Activated gamma-delta T cell treated with anti-CD3 and anti-CD28 coated beads, Interleukin-2, amount 50 U/mL, for 16 hours (primary cell): ENCODE measurements at places on chromosomes 2 and 18.

- no peak for DNase-seq
Observed at GRCh38 chr2:2012505-2012904, 268.2 kb upstream of the PXDN start.

GRCh38 chr2:43230951-43231827, 4.8 kb upstream of the ZFP36L2 start:
- no peak for DNase-seq

GRCh38 chr2:31384351-31384750, 30.2 kb downstream of the XDH start:
- no peak for DNase-seq

DNA sequence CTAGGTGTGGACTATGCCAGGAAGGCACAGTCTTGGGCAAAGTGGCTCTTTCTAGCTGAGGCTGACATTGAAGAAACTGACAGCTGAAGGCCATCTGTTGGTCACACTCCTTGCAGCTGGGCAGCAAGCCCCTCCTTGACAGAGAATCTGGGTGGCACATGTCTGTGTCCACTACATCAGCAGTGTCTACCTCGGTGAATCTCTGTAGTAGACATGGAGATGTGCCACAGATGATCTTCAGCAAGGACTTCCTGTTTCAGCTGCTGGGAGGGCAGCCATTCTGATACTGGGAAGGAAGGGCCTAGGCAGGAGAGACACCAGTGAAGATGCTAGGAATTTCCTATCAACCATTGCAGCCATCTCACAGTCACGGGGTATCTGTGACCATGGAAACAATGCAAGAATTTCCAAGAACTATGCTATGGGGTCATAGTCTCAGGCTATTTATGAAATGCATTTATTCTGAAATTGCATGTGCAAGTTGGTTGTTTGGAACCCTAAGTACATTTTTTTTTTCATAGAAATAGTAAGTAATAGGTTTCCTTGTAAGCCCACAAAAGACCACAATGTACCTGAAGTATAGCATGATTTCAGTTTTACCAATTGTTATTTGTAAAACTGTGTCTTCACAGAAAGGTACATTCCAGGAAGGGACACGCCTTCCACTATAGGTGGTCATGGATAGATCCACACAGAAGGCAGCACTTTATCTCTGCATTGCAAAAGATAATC, 63.8 kb upstream of the DARS1 start:
- DNase-seq, result no peak

DNA sequence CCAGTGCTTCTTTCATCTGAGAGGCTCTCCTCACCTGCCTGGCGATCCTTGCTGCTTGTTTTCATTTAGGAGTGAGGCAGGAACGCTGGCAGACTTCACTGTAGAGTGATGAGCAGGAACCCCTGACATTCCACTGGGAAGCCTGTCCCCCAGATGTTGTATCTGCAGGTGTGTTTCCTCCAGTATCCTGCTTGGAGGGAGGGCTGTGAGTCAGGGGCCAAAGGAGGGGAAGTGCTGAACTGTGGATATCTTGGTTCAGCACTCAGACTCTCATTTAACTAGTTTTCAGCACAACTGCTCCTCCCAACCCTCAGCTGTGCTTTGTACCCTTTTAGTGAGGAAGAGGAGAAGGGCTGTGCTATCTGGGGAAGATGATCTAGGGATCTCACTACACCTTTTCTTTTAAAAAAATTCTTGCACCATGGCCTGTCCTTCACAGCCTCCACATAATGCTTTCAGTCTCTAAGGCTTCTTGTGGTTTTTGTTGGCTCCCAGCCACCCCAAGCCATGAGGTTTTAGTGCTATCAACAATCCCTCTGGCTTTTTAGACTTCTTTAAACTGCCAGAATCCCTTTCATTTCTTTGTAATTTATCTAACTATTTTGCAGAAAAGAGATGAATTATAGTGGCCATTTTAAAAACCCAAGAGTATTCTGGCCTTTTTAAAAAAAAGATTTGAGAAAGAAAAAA, 11.2 kb downstream of the ANKAR start:
- no peak for DNase-seq

DNA sequence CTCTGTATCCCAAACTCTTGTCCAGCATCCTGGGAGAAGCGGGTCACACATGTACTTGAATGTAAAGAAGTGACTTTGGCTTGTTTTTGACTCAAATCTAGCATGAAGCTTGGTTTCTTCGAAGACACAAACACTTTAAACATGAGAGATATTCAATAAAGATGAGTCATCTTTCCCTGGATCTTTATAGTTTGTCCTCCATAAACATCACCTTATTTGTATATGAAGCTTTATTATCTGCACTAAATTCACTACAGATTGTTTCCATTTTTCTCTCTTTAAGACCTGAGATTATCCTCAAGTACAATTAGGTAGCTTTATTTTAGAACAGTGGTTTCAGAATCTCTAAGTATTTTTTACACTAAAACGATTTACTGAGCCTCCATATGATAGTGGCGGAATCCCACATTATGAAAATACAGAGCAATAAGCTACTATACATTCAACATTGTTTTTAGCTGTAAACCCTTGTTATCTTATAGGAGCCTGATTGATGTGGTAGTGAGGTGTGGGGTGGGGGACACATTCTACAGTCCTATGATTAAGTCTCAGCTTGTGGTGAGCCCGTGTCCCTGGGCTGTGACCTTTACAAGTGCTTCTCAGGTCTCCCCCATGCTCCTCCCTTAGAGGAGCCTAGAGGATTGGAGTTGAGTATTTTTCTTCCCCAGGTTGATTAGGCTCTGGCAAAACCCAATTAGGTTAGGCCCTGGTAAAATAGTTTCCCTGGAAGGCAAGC, 79.6 kb upstream of the RAPGEF4 start:
- no peak for DNase-seq

GRCh38 chr18:56199580-56200330, 438.6 kb downstream of the TXNL1 start:
- DNase-seq, result no peak

DNA sequence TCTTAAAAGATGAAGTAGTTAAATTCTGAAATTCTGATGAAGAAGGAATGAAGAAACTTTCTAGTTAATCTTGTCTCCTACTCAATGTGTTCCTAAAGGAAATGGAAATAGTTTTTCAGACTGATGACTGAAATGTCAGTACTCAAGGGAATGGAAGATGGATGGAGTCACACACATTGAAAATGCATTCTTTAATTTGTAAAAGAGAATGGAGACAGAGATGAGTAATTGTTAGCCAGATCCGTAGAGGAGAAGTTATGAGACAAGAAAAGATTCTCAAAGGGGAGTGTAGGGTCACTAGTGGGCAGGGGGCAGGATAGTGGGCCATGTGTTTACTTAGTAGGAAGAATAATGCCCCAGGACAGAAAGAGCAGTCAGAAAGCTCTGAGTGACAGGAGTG, 13.3 kb downstream of the ZSWIM2 start:
- DNase-seq, result no peak

- DNase-seq, result no peak
Observed at GRCh38 chr2:38262069-38262871, 114.8 kb downstream of the ATL2 start.

GRCh38 chr18:7201096-7201495, 29.8 kb upstream of the LRRC30 start:
- no peak for DNase-seq

DNA sequence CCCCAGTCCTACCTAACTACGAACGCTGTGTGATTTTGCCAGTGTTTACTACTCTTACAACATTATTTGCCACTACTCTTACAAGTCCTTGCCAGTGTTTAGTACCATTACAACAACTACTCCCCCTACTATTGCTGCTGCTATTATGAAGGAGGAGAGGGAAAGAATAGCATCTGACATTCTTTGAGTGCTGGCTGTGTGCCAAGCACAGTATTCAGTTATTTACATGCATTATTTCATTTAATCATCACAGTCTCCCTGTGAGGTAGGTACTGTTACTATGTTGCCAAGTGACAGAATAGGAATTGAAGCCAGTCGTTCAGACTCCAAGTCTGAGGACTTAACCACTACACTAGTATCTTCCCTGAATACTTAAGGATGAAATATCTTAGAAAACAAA, 185.9 kb upstream of the FOSL2 start:
- no peak for DNase-seq

GRCh38 chr2:104412384-104412783, 441.5 kb upstream of the POU3F3 start:
- DNase-seq, result no peak

DNA sequence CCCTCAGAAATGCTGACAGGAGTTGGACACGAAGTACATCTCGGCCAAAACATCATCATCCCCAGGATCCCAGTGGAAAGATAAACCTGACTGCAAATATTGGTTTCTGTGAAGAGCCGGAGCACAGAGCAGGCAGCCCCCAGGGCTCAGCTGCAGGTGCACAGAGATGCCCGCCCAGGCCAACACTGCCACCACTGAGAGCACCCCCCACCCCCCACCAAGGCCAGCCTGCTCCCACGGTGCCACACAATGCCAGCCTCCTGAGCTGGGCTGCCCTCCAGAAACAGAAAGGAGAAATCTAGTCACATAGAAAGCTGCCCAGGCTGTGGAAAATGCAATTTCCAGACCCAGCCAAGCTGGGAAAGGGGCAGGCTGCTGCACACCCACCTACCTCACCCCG, 71.7 kb downstream of the GALNT14 start:
- DNase-seq, result no peak

GRCh38 chr18:56097621-56098020, 509.6 kb upstream of the TCF4 start:
- no peak for DNase-seq

- DNase-seq, result no peak
Observed at GRCh38 chr2:105254531-105255210, 13.1 kb downstream of the GPR45 start.

- DNase-seq, result no peak
Observed at GRCh38 chr2:186347472-186347871, 138.6 kb upstream of the ZC3H15 start.

- no peak for DNase-seq
Observed at GRCh38 chr2:74893332-74893731, 59.4 kb downstream of the HK2 start.

DNA sequence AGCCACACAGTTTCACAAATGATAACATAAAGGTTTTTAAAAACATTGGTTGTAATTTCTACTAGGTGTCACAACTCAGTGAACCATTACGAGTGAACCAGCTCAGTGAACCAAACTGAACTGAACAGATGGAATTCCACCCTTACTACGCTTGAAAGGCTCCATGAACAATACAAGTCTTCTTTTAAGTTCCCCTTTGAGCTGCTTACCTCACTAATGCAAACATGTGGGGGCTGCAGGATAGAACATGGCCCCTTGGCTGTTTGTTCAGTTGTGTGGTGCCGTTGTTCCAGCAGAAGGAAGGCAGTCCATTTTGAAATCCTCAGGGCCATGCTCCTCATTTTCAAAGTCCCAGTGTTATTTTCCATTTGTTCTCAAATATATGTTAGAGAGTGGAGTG, 30.7 kb upstream of the KLHL14 start:
- no peak for DNase-seq

DNA sequence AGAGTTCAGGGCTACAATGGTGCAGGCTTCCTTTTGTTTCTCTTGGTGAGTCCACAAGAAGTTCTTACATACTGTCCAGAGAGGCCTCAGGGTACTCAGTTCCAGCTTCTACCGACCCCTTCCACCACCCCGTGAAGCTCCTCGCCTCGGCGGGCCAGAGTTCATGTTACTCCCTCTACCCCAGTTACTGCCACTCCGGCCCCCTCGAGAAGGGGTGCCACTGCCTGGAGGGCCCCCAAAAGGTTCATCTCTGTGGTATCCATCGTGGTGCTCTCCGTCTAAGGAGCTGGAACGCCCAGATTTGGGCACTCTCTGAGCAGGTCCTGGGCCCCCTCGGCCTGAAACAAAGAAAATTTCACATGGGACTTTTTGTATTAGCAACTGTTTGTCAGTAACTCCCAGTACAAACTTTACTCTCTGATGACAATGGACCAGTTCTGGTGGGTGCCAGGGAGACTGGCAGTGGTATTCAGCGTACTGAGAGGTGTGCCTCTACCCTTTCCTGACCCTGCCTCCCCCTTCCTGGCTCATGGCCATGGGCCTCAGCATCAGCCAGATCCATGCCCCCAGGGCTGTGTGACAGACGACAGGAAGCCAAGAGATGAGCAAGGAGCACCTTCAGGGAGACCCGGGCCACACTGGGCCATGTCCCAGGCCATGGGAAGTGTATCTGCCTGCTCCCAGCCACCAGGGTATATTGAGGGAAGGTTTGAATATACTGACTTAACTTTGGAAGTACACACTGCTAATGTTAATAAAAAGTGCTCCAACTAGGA, 5.1 kb downstream of the SFT2D3 start:
- no peak for DNase-seq

DNA sequence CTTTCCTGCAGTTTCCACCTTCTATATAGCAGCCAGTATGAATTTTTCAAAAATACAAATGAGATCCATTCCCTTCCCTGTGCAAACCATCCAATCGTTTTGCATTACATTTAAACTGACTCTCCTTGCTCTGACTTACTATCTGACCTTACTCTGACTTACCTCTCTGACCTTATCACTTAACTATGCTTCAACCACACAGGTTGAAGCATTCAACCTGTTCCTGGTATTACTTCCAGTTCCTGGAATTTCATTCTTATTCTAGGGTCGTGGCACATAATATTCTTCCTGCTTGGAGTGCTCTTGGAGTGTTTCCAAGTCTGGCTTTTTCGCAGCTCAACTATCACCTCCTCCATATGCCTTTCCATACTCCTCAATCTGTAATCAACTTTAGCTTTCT, 850.6 kb upstream of the CHAC2 start:
- DNase-seq, result no peak

- peak; percentile 25 for DNase-seq
Observed at GRCh38 chr2:127197475-127198385, 22.4 kb downstream of the CYP27C1 start.

GRCh38 chr2:73827660-73828388, 937 bp upstream of the STAMBP start:
- DNase-seq, result no peak

GRCh38 chr2:170845343-170845742, 28.7 kb downstream of the GAD1 start:
- no peak for DNase-seq

- no peak for DNase-seq
Observed at GRCh38 chr2:171325886-171326585, 107.8 kb downstream of the METTL8 start.

DNA sequence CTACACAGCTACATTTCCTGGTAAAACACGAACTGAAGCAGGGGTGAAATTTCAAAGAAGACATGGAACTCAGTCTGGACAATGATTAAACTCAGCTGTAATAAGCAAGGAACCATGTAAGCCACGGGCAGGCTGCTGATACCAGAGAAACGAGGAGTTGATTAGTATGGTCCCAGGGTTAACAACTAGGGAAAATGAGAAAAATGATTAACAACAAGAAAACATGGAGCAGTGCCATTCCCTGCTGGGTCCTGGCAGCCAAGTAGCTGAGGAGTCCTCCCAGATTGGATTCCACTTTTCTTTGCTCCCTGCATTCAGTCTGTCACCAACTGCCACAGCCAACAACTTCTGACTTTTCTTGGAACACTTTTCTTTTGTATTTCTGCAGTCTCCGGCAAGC, 517.0 kb upstream of the KLHL29 start:
- DNase-seq, result no peak

GRCh38 chr2:111897924-111898702, at the start of gene MERTK:
Gene MERTK, plus strand, starts transcription at chr2:111898607. Its CDS starts 129 bp downstream, at chr2:111898736.
- DNase-seq, result peak; percentile 31

- DNase-seq, result no peak
Observed at GRCh38 chr2:169360984-169361705, 1.2 kb downstream of the LRP2 start.

GRCh38 chr2:64972426-64972825, 16.8 kb upstream of the SLC1A4 start:
- DNase-seq, result no peak
